ENCODE measurements at places on chromosomes 2 and 18. TPM values are rescaled to one million over a fixed set of nuclear protein-coding genes. Genes with fewer than 3 reads are reported as not detected.

GRCh38 chr18:32621034-32621433, 150.4 kb upstream of the GAREM1 start:
- DNase-seq, result no peak

DNA sequence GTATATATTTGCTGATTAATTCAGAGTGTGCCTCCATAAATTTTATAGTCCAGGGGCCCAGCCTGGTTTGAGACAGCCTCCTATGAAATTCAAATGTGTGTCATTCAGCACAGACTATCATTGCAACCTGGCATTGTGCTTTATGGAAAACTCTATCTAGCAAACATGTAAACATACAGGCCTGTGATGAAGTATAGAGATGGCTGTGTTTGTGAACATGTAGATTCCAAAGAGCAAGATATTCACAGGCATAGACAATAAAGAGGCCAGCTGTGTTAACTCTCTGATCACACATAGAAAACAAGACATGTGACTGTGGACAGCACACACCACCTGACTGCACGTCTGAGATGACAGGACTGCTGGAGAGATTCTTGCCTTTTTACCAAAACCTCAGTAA, 297.9 kb downstream of the EN1 start:
- no peak for DNase-seq

- no peak for DNase-seq
Measured at GRCh38 chr2:241107031-241107783, 5.1 kb upstream of the MTERF4 start.

- DNase-seq, result no peak
Measured at GRCh38 chr2:144152817-144153271, 367.1 kb downstream of the ZEB2 start.

DNA sequence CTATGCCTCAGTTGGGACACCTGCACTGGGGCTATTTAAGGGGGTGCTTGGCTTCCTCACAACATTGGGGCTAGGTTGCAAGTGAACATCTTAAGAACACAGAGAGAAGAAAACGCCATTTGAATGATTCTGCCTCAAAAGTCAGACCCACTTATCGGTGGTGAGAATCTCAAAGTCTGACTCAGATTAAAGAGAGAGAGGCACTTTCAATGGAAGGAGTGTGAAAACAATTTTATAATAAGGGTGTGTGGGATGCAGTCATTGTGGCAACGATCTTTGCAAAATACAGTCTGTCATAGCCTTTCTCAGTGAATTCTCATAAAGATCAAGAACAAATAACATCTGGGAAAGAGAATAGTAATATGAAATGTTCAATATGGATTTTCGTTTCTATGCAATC, 41.8 kb downstream of the CCDC102B start:
- DNase-seq, result no peak

GRCh38 chr2:18677280-18677679, 87.9 kb upstream of the NT5C1B start:
- DNase-seq, result no peak

GRCh38 chr2:62506421-62506750, 391 bp upstream of the TMEM17 start:
- no peak for DNase-seq

- no peak for DNase-seq
Measured at GRCh38 chr2:234797566-234798250, 154.1 kb upstream of the SH3BP4 start.

- no peak for DNase-seq
Measured at GRCh38 chr2:149167001-149167780, 128.7 kb downstream of the LYPD6B start.

DNA sequence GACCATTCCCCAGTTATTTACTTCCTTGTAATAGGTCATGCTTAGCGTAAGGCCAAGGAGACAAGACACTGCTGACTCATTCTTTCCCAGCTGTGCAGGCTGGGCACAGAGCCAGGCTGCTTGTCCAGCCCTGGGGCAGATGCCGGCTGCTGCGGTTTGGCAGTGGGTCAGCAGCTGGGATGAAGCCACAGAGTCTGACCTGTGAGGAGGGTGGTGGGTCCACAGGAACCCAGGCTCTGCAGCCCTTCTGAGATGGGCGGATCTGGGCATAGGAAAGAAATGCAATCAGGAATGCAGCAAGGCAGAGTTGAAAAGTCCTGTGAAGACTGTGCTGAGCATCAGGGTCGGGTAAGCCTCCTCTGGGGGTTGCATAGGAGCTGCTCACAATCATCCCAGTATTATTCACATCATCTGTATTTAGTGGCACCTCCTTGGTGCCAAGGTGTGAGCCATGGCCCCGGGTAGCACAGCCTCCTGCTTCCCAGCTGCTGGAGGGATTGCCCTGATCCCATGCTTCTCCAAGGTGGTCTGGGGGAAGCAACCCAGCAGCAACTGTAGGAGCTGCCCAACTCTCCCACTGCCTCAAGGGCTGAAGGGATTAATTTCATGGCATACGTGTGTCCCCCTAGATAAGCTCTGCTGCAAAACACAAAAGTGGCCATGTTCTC, 139.0 kb downstream of the DDX1 start:
- peak; percentile 83 for DNase-seq

DNA sequence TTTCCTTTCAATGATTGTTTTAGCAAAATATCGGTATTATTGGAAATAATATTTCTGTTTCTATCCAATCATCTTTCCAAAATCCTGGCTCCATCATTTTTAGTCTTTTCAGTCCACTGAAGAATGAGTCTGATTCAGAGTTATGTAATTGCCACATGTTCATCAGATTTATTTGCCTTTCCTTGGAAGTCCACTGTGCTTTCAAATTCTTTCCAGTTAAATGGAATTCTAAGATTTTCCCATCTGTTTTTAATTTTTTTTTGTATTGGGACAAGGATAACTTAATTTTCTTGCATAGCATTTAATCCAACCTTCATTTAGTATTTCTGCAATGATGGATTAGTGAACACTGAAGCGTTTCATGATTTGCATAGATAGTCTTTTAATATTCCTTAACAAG, 521.5 kb upstream of the NRXN1 start:
- DNase-seq, result no peak

DNA sequence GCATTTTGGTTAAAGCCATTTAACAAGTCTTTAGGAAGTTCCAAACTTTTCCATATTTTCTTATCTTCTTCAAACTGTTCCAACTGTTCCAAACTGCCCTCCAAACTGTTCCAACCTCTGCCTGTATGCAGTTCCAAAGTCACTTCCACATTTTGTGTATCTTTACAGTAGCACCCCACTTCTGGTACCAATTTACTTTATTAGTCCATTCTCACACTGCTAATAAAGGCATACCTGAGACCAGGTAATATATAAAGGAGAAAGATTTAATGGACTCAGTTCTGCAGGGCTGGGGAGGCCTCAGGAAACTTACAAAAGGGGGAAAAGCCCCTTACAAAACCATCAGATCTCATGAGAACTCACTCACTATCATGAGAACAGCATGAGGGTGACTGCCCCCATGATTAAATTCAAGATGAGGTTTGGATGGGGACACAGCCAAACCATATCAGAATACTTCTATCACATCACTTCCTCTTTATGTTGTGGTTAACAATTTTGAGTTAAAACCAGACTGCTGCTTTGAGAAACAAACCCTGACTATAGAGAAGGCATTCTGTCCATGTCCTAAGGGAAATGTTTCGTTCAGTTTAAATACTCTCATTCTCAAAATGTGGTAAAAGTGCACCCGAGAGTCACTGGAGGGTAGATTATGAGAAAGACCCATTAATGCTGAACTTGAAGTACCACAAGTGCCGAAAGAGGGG, 11.0 kb downstream of the IL18R1 start:
- no peak for DNase-seq

- no peak for DNase-seq
Measured at GRCh38 chr18:4823091-4823490, 368.0 kb upstream of the DLGAP1 start.

- DNase-seq, result no peak
Measured at GRCh38 chr2:178365116-178365515, 85.9 kb downstream of the PRKRA start.

DNA sequence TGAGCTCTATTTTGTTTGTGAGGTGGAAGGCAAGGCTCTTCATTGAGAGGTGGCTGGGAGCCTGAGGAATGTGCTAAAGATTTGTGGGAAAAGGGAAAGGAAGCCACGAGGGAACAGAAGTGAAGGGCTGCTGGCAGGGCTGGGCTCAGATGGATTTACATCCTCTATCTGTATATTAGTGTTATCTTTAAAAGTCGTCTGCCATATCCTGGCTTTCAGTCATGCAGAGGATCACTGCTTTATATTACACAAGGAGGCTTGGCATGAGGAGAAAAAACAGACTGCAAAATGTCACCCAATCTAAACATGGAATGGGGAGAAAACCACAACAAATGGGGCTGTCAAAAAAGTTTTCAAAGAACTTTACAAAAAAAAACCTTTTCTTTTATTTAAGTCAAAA, 434.4 kb downstream of the HRH4 start:
- no peak for DNase-seq

- peak; percentile 3 for DNase-seq
Measured at GRCh38 chr18:27608742-27609141, 423.6 kb upstream of the CHST9 start.

GRCh38 chr2:196977507-196977906, 51.0 kb upstream of the PGAP1 start:
- no peak for DNase-seq

DNA sequence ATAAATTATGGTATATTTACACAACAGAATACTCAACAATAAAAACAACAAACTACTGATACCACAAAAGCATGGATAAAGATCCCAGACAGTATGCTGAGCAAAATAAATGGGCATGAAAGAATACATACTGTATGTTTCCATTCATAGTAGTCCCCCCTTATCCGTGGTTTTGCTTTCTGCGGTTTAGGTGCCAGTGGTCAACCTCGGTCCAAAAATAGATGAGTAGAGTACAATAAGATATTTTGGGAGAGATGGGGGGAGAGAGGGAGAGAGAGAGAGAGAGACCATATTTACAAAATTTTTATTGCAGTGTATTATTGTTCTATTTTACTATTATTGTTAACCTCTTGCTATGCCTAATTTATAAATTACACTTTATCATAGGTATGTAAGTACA, 21.0 kb upstream of the TGFA start:
- DNase-seq, result no peak

DNA sequence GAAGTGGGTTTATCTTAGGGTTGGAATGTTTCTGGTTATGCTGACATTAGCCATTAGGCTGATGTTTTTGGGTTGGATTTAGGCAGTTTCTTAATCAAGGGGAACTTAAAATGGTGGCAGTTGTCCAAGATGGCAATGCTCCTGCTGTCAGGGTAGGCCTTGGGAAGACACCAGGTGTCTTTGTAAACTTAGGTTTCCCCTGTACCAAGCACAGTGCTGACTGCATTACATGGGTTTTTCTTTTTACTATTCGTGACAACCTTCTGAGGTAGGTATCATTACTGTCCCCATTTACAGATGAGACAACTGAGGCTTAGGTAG, 528 bp upstream of the ATG16L1 start:
- DNase-seq, result no peak

DNA sequence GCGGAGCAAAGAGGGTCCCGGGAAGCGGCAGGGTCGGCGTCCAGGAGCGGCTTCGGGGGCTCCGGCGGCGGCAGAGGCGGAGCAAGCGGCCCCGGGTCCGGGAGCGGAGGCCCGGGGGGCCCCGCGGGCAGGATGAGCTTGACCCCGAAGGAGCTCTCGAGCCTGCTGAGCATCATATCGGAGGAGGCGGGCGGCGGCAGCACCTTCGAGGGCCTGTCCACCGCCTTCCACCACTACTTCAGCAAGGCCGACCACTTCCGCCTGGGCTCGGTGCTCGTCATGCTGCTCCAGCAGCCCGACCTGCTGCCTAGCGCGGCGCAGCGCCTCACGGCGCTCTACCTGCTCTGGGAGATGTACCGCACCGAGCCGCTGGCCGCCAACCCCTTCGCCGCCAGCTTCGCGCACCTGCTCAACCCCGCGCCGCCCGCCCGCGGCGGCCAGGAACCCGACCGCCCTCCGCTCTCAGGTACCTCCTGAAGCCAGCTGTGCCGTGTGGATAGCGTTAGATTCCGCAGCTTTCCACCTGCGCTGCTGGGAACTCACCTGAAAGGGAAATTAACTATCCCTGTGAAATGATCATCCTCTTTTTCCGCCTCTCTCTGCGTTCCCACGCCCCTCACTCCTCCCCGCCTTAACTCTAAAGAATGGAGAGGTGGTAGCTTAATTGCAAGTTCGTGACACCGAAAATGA, 472 bp downstream of the CNOT11 start:
- peak; percentile 69 for DNase-seq

- no peak for DNase-seq
Measured at GRCh38 chr2:26875065-26875634, 27.2 kb downstream of the DPYSL5 start.

DNA sequence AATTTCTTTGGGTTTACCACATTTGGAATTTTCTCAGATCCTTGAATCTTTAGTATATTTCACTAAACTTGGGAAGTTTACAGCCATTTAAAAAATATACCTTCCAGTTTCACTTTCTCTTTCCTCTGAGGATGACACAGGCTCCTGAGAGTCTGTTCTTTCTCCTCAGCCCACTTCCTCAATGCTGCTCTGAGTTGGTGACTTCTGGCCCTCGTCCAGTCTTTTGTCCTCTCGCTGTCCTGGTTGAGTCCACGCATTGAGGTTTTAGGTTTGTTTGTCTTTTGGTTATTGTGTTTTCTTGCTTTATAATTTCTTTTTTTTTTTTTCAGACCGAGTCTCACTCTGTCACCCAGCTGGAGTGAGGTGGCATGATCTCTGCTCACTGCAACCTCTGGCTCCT, 40.7 kb upstream of the GALR1 start:
- peak; percentile 51 for DNase-seq

- no peak for DNase-seq
Measured at GRCh38 chr2:73205611-73206010, 3.2 kb downstream of the NOTO start.

GRCh38 chr2:199784512-199784911, 66.5 kb downstream of the FTCDNL1 start:
- DNase-seq, result no peak

ARHGAP25 gene
- 7.0 TPM for total RNA-seq

SRD5A2 gene
- total RNA-seq, result not detected

BZW1 gene
- 240 TPM for total RNA-seq

IL1RL2 gene
- total RNA-seq, result 1.1 TPM

RTKN gene
- total RNA-seq, result 51.9 TPM

IAH1 gene
- total RNA-seq, result 47.5 TPM

CCDC74B gene
- total RNA-seq, result 0.49 TPM

INO80B gene
- 27.7 TPM for total RNA-seq

ZC3H6 gene
- 5.5 TPM for total RNA-seq

RBKS gene
- 8.2 TPM for total RNA-seq

NR4A2 gene
- total RNA-seq, result 3.4 TPM

SPP2 gene
- total RNA-seq, result not detected

Measured in left colon (tissue), 2 donors.